ENCODE measurements at places on chromosomes 1 and 21.

- DNase-seq = no peak
Observed at GRCh38 chr1:243917177-243917862, 67.3 kb upstream of the AKT3 start.

DNA sequence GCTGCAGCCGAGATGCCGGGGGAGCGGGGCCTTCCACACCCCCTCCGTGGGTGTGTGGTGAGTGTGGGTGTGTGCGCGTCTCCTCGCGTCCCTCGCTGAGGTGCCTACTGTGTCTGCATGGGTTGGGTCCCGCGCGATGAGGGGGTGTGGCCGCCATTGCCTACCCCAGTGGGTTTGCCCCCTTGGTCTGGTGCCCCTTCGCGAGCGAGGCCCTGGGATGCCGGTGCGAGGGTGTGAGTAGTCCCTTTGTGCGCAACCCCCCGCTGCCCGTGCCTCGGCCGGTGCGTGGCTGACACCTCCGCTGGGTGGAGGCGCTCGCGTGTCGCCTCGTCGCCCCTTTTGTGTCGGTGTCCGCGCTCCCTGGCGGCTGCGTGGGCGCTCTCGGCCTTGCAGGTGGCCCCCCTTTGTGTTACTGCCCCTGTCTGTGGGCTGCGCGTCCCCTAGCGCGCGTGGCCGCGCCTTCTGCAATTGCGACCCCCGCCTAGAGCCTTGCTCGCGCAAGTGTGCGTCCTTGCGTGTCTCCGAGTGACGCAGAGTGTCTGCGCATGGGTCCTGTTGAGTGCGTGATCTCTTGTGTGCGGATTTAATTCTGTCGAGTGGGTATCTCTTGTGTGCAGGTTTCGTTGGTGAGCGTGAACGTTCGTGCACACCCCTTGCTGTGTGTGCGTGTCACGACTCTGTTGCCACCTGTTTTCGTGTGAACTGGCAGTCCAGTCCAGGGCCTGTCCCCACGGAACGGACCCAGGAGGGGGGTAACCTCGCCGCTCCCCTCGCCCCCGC lies 553 bp downstream of the TTC3 start:
- DNase-seq = peak; percentile 39

- DNase-seq = peak; percentile 16
Observed at GRCh38 chr21:31198575-31198974, 145.5 kb downstream of the TIAM1 start.

DNA sequence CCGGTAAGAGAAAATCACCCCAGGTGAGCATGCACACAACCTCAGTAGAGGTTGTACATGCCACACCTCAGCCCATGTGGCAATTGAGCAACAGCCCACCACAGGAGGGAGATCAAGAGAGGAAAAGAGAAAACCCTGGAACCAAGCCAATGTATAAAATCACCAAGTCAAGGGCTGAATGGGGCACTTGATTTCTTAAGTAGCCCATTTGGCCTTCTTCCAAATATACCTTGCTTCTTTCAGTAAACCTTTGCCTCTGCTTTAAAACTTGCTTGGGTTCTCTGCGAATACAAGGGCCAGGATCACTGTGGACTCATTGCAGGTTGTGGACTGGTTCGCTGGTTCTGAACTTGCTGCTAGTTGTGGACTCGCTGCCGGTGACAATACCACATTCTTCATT lies 1814.0 kb downstream of the PLA2G4A start:
- DNase-seq = no peak

GRCh38 chr1:37497832-37498231 lies 16.7 kb downstream of the MEAF6 start:
- DNase-seq = no peak

GRCh38 chr1:231241750-231242149 lies 738 bp downstream of the GNPAT start:
- DNase-seq = no peak

DNA sequence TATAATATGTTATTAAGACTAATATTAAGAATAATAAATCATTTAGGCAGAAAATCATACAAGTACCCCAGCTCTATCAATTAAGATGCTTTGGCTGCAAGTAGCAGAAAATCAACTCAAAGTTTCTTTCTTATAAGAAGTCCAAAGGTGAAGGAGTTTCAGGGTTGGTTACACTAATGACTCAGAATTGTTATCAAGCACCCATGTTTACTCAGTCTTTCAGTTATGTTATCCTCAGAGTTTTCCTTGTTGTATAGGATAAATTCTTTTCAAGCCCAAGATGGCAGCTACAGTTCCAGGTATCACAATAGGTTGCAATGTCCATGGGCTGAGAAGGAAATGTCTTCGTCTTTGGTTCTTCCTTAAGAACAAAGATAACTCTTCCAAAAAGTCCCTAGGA lies 163.6 kb downstream of the TNFSF18 start:
- no peak for DNase-seq

DNA sequence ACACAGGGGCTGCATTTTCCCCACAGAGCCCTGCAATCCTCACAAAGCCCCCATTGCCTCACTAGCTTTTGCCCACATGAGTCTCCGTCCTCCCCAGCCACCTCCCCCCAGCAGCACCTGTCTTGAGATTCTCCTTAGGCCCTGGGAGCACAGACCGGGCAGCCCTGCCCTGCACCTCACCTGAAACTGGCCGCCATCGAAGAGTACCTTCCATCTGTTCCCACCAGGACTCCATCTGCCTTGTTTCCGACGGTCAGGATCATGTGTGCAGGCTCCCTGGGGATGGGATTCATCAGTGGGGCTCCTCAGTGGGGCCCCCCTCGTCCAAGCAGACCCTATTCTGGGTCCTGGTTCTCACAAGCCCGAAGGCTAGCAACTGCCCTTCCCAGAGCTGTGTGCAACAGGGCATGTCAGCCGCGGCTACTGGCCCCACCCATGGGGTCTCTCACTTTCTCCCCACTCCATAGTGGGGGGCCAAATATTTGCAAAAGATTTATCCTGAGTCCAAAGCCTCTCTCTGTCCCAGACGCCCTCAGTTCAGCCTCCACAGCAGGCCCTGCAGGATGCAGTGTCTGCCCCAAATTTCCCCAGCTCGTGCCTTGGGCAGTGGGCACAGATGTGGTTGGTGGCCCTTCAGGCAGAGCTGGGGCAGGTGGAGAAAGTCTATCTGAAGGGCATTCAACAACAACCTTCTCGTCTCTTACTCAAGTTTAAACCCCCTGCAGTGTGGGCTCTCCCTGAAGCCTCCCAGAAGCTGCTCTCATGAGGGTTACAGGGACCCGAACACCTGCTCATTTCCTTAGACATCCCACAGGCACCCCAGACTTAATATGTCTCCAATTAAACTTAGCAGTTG lies 4.8 kb downstream of the PDZK1IP1 start:
- no peak for DNase-seq

GRCh38 chr21:34320011-34320410 lies 43.8 kb upstream of the KCNE2 start:
- DNase-seq = no peak

GRCh38 chr21:34812504-34813265 lies 143.9 kb downstream of the CLIC6 start:
- no peak for DNase-seq

DNA sequence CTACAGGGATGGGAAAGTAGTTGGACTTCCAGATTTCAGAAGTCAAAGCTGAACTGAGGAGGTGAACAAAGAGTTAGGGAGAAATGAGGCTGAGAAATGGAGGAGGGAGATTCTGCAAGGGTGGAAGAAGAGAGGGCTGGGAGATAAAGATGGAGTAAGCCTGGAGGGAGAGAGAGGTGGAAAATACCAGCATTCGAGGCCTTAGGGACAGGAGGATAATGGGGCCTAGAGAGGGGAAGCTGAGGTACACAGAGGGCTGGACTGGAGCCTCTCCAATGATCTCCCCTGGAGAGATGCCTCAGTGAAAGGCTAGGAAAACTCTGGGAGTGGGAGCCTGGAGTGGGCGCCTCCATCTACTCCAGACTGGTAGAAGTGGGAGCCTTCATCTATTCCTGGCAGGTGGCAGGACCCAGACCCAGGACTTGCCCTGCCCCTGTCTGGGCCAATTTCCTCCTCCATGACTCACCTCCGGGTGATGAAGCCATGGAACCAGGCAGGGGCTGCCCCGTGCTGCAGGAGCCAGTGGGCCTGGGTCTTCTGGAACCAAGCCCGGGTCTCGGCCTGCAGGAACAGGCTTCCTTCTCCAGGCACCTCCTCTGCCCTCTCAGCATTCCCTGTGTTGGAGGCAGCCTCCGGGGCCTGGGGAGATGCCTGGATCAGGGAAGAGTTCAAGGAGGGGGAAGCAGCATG lies 1.9 kb downstream of the SH2D2A start:
- no peak for DNase-seq

Data from GM12864 (cell line).